Esophagus squamous epithelium (tissue), 5 donors: ENCODE measurements at places on chromosomes 12 and 14.

DNA sequence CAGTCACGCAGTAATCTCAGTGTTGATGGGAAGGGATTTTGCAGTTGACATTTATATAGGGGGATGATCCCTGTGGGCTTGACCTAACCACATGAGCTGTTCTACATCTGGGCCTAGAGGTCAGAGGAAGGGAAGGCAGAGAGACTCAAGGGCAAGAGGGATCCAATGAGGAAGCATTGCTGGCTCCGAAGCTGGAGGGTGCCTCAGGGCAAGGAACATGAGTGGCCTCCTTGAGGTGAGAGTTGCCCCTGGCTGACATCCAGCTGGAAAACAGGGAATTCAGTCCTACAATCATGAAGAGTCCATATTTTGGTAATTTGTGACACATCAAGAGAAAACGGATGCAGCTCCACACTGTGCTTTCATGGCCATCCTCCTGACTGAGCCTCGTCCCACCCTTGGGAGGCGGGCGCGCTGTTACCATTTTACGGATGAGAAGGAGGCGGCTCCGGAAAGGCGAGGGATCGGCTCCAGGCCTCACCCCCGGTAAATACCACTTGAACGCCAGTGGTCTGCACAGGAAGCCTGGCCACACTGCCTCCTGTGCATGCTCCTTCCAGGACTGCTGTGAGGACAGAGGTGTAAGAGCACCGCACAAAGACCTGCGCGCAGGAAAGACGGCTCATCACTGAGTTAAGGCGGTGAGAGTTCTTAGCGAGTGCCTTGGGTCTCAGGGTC, 18.5 kb upstream of the FKBP4 start:
- no peak for DNase-seq

GRCh38 chr12:116236148-116236731, 41.3 kb downstream of the MED13L start:
- no peak for DNase-seq

GRCh38 chr12:13530966-13531365, 334.4 kb downstream of the EMP1 start:
- no peak for DNase-seq

- no peak for DNase-seq
Observed at GRCh38 chr12:122235741-122236140, 9.9 kb upstream of the DIABLO start.

DNA sequence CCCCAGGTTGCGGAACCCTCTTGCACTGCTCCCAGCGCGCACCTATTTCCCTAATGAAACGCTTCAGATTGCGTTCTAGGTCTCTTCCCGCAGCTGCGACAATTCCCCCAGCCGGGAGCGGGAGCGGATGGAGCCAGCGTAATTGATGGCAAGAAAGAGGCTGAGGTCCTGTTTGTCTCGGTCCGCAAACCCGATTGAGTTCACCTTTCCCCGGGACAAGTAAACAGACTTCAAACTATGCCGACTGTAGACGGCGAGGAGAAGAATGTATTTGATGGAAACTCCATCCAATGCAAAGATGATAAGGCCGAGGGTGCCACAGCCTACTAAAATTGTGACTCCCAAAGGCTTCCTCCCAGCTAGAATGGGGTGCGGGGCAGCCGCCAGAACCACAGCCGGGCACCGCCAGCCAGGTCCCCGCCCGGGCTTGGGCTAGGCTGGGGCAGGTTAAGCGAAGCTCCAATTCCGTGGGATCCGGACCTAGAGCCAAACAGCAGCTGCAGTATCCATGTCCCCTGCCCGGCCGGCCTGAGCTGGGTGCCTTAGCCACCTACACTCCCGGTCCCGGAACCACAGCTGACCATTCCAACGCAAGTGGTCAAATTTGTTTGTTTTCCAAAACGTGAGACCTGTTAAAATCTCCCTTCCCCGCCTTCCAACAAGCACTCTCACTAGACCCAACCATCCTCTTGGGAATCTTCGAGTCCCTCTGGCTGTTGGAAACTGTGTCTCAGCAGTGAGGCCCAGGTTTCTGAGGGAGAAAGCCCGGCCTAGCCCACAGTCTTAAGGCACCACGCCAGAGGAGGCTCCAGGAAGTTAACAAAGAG, 5.5 kb downstream of the NKX2-1 start:
- no peak for DNase-seq

DNA sequence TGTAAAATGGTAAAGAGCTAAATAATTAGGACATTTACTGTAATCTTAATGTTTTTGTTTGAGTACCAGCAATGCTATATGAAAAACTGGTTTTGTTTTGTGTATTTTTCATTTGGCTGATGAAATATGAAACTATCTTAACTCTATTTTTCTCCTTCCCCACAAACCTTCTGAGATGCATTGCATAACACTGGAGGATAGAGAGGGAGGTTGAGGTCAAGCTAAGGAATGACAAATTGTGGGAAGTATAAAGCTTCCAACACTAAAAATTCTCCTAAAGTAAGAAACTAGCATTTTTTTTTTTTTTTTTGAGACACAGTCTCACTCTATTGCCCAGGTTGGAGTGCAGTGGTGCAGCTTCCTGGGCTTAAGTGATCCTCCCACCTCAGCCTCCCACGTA, 31.5 kb upstream of the SRP54 start:
- no peak for DNase-seq

DNA sequence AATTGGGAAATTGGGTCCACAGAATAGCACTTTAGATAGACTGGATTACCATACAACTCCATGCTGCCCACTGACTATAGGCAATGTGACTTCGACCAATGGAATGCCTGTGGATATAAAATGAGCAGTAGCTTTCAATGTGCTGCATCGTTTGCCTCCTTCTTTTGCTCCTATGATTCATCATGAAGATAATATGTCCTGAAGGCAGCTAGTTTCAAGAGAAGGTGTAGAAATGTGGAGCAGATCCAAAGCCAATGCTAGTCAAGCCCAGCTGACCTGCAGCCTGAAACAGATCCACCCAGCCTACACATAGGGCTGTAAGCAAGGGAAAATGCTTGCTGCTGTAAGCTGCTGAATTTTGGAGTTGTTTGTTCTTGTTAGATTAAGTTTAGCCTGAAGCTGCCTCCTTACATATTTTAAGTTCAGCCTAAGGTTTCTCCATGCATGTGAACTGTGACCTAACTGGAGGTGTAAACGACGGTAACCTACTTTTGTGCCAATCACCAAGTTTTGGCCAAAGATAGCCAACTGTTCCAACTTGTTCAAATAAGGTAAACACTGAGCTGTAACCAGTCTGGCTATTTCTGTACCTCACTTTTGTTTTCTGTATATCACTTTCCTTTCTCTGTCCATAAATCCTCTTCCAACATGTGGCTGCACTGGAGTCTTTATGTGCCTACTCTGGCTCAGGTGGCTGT, 169.1 kb upstream of the AVPR1A start:
- no peak for DNase-seq

GRCh38 chr12:56212361-56212760, 9.4 kb downstream of the RNF41 start:
- no peak for DNase-seq

- no peak for DNase-seq
Observed at GRCh38 chr12:113252494-113252893, 31.2 kb downstream of the TPCN1 start.
